Stimulated activated CD8-positive, alpha-beta memory T cell treated with anti-CD3 and anti-CD28 coated beads, Interleukin-7, amount 100 ng/mL, for 48 hours (primary cell): ENCODE measurements at places on chromosomes 12 and 14.

- no peak for DNase-seq
Measured at GRCh38 chr14:67358924-67359774, 455 bp downstream of the ATP6V1D start.

- no peak for DNase-seq
Measured at GRCh38 chr14:90514015-90514398, 117.2 kb downstream of the CALM1 start.

- DNase-seq, result no peak
Measured at GRCh38 chr12:14650789-14651188, 45.6 kb downstream of the GUCY2C start.

GRCh38 chr12:117051380-117051779 is 47.8 kb downstream of the TESC start:
- no peak for DNase-seq

- no peak for DNase-seq
Measured at GRCh38 chr14:33376510-33376909, 437.8 kb downstream of the NPAS3 start.

DNA sequence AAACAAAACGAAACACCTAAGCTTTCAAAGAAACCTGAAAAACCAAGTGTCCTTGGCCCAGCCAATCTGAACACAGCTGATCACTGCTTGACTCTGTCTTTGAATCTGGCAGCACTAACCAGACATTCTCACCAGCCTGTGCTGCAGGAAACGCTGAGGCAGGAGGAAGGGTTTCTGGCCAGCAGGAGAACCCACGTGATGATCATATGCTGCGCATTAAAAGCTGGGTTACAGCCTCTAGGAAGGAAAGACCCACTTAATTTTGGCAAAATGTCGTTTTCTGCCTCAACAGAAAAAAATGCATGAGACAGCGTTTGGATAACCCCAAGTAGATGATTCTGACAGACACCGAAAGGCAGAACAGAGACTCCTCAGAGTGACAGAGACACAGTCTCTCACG is 9.8 kb downstream of the APPL2 start:
- DNase-seq, result no peak

- DNase-seq, result no peak
Measured at GRCh38 chr12:19223018-19223417, 93.5 kb downstream of the PLEKHA5 start.

DNA sequence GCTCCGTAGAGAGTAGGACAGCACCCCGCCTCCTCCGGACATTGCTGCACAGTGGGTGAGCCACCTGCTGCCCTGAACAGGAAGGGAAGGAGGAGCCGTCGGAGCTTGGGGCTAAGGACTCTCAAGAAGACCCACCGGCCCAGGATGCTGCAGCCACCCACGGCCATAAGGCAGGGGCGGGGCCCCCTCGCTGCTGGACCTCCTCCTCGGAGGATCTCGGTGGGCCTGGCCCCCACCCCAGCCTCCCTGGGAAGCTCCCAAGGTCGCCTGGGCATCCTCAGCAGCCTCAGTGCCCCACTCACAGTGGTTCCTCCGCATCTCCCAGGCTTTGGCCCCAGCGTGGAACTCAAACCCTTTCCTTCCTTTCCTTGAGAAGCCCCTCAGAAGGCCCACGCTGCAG is 68.6 kb upstream of the DIO3 start:
- DNase-seq, result no peak

DNA sequence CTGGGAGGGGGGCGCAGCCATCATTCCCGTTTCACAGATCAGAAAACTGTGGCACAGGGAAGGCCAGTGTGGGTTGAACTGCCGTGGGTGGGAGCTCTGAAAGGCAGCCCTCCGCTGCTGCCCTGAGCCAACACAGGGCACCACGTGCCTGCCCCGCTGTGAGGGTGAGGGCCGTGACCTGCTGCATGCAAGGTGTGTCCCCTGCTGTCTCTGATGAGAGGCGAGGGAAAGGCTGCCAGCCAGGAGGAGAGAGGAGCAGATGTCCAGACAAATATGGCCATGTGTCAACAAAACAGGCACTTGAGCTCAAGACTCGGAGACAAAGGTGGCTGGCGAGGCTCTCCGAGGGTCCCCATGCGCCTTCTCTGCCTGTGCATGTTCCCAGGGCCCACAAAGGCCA is 108.8 kb downstream of the RBM19 start:
- no peak for DNase-seq

GRCh38 chr14:25537846-25538455 is 488.0 kb upstream of the STXBP6 start:
- DNase-seq, result no peak

DNA sequence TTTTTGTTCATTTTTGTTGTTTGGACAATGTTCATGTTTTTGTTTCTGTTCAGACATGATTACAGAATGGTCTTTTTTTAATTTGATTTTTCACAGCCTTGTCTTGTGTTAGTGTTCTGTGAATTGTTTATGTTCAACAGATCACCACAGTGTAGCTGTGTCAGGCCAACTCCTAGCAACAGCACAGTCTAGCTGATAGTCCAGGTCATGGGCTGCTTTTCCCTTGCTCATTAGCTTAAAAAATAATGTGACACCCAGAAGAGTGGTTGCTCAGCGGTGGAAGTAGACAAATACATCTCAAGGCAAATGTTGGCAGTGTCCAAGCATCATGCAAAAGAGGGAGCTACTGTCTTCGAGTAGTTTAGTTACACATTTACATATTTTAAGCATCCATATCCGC is 22.4 kb downstream of the WBP11 start:
- no peak for DNase-seq

DNA sequence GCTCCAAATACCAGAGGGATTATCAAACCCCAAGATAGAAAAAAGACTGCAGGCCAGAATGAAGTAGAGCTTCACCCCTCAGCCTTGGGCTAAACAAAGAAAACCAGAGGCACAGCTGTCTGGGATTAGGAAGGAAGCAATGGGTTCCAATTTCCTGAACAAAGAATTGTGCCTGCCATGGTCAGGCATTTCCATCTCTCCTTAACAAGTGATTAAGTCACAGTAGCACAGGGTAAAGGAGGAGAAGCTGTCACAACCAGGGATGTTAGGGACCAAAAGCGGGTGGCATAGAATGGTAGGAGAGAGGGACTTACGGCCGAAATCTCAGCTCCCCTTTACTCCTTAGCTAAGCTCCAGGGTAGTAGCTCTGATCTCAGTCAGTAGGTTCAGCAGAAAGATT is 33.9 kb downstream of the SPTLC2 start:
- no peak for DNase-seq

DNA sequence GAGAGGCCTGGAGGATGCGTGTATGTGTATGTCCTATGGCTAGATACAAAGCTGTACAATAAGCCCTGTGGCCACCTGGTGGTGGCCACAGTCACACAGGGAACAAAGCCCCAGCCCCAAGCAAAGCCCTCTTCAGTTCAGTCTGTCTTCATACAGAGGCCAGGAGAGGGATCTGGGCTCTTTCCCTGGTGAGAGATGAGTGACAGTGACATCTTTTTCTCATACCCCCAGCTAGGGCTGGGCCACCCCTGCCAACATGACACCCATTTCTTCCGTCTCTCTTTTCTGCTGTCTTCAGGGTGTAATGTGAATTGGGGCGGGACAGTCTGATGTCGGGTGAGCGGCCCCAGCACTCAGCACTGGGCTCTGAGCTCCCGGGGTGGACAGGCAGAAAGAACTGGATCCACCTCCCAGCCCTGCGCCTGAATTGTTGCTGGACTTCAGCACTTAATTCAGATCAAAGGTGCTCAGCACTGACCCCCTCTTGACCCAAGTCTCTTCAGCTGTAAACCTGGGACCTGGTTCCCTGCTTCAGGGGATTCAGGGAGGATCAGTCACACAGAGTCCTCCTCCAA is 59.8 kb downstream of the SERPINA3 start:
- DNase-seq, result no peak

- DNase-seq, result no peak
Measured at GRCh38 chr12:103955811-103956508, 9.7 kb upstream of the TDG start.

- no peak for DNase-seq
Measured at GRCh38 chr12:6347367-6348338, 5.8 kb upstream of the TNFRSF1A start.

DNA sequence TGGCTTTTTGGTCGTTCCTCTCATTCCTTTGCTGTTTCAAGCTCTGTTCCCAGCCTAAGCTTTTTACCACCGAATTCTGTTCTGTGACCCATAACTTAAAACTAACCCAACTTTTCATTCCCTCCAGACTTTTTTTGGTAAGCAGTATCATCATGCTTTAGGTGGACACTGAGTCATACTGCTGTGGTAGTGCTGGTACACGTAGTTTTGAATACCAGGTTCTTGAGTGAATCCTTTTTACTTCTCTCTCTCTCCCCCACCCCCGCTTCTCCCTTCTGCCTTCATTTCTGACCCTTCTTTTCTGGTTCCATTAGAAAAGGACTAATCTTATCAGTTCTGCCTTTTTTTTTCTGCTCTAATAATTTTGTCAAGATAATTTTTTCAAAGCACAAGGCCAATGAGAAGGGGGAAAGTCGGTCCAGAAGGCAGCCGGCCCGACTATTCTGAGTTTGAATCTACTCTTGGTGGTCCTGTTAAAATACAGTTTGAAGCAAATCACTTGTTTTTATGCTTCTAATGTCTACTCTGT is 2.3 kb upstream of the MDM2 start:
- no peak for DNase-seq
